ENCODE measurements at places on chromosomes 6 and 20.

DNA sequence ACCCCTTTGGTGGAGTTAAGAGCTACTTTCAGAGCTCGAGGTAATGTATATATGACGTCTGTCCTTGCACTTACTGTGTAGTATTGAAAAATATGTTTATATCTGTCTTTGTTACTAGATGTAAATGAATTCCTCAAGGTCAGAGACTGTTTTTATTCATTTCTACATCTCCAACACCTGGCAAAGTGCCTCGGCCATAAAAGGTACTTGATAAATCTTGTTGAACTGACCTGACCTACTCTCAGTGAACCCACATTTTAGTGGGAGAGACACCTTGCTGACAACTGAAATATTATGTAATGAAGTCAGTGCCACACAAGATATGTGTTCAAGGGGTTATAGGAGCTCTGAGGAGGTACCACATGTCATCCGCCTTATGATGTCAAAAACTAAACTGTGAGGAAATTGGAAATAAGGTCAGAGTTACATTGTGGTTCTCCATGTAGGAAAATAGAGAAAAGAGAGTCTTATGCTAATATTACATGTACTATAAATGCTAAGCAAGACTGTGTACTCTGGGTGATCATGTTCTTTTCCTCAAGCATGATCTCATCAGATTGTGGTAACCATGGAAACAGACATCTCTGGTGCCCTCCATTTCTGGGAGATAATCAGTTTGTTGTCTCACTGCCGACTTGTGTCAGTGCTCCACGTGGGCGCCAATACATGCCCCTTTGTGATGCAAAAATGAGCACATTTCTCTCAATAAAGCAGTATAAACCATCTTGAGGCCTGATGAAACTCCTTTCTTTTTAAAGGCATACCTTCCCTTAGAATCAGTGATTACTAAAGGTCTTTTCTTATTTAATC, 5.7 kb upstream of the TMEM30A start:
- no peak for DNase-seq

GRCh38 chr20:63024573-63025392, 18.0 kb upstream of the BHLHE23 start:
- no peak for DNase-seq

DNA sequence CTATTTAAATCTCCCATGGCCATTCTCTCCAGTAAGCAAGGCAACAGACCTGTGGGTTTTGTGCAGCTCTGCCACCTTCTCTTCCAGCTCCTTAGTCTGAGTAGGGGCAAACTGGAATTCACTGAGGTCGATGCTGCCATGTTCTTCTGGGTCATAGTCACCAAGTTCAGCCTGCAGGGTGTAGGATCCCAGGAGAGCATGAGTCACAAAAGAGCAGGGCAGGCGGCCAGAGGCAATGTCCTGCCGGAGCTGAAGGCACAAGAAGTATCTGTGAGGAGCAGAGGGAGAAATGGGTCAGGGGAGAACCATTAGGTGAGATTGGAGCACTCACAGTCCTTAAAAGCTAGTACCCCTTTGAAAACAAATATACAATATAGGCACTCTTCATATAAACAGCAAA, 73.7 kb downstream of the SMLR1 start:
- no peak for DNase-seq

DNA sequence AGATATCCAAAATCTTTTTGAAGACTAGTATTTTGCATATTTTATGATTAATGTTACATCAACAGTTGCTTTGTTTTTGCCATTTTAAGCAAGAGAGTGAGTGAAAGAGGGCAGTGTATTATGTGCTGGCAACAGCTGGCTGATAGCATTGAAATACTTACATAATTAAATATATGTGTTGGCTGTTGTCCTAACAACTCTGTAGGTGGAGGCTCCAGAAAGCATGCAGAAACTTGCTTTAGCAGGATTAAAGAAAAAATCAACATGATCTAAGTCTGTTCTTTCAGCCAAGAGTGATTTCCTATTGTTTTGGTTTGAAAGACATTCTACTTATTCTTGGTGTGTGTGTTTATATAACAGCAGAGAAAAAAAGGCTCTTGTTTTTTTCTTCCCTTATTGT, 127.5 kb downstream of the CDKAL1 start:
- DNase-seq: no peak
